Activated CD4-positive, alpha-beta T cell treated with anti-CD3 and anti-CD28 coated beads for 4 hours (primary cell): ENCODE measurements at places on chromosomes 2 and 18.
A peak's percentile ranks its signal among the peaks of the same experiment; 100 is the strongest.

DNA sequence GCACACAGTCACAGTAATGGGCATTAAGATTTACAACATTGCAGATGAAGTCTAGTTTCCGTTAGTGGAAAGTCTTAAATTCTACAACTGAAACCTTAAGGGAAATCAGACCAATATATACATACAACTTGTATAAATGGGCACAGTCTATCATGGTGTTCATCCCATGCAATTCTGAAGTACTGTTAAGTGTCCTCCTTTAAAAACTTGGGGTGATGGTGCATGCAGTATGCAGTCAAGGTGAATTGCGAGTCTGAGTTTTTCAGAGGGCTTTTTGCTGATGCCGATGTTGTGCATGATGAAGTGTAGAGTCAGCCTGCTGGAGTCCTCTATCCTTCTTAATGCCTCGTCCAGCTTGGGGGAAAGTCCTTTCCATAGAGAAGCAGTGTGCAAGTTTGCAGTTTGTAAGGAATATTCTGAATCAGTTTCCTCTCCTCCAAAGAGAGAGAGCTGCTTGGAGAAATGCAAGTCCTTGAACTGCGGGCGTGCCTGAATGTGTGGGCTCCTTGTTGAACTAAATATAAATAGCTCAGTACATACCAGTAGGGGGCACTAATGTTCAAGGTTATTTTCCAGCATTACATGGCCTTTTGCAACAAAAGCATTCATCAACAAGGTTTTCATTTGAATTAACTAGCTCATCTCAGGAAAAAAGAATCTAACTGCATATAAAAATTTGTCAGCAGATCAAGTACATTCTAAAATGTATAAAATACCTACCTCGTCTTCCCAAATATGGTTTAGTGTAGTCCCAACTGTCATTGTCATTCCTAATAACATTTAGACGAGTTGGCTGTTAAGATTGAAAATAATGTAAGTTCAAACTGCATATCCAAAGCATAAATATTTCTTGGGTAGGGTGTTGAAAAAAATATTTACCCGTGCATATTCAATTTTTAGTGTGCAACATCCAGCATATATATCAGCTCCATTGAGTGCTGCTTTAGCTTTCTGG lies 21.3 kb downstream of the HNRNPLL start:
- DNase-seq, result peak; percentile 60

GRCh38 chr2:209383212-209383611 lies 40.6 kb upstream of the MAP2 start:
- DNase-seq, result no peak

GRCh38 chr2:222851956-222852617 lies 8.7 kb upstream of the ACSL3 start:
- no peak for DNase-seq

DNA sequence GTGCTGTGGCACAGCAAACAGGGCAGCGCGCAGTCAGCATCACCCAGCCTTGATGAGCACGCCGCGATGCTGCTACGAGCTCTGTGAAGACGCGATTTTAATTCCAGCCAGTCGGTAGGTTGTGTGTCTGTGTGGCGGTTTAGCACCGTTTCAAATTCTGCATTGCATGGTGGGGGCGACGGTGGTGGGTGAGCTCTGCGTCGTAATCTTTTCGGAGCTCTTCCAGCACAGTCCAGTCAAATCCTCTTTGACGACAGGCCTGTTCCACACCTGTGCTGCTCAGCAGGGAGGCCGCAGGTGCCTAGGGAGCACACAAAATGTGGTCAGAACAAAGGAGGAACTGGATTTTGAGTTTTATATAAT lies 8.6 kb downstream of the ALLC start:
- no peak for DNase-seq

DNA sequence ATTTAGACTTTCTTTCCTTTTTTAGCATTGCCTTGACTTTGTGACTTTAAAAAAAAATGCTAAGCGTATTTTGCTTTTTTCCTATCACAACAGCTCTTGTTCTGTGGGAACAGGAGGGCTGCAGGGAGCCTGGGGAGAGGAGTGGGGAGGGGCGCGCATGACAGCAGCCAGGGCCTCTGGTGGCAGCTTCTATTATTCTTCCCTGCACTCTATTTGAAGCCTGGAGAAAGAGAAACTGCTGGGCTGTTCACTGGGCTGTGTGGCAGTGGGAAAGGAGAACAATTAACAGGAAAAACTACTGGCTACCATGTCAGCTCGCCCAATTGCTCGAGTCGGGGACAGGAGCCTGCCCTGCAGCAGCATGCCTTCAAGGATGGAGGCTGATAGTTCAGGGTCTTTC lies 119.0 kb upstream of the ZBTB14 start:
- DNase-seq, result no peak
